SW 1271 (cell line): ENCODE measurements at places on chromosomes 7 and 10.
A peak's percentile ranks its signal among the peaks of the same experiment; 100 is the strongest.

DNA sequence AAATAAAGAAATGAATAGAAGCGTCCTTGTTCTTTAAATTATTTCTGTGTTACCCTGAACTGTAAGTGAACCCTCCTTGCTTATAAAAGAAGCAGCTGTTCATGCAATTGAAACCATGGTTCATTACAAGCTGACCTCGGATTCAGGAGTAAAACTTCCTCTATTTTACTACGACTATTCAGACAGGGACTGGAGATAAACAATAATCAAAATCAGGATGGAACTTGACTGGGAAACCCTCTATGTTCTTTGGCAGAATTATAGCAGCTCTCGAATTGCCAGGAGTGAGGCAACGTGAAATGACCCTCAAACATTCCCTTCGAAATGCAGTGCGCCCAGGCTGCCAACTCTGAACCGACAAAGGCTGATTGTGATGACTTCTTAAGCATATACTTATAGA lies 172.1 kb downstream of the CYP26A1 start:
- DNase-seq, result no peak

- no peak for DNase-seq
Measured at GRCh38 chr10:61964059-61964709, 62.7 kb downstream of the ARID5B start.

DNA sequence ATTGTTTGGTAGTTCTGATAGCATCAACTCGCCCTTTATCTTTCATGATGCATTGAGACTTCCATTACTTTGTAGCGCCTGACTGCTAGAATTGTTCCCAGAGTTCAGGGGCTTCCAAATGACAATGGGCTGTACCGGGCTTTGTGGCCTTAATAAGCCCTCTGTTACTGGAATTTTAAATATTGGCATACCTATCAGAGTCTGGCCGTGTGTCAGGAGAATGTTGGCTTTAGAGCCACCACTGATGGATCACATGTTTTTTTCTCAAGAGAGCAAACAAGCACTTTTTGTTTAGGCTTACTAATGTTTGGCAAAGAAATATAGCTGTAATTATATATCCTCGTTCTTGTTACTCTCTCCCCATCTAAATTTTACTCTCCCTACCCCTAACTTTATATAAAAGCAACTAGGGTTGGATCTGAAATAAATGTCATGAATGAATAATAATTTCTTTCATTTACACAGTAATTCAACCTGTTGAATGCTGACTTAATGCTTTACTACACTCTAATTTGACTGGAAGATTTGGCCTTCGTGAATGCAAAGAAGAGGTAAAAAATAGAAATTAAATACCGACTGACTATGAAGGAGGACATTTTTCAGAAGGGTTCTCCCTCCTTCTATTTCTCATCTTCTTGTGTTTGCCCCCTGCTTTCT lies 396.7 kb downstream of the AUTS2 start:
- DNase-seq, result no peak

DNA sequence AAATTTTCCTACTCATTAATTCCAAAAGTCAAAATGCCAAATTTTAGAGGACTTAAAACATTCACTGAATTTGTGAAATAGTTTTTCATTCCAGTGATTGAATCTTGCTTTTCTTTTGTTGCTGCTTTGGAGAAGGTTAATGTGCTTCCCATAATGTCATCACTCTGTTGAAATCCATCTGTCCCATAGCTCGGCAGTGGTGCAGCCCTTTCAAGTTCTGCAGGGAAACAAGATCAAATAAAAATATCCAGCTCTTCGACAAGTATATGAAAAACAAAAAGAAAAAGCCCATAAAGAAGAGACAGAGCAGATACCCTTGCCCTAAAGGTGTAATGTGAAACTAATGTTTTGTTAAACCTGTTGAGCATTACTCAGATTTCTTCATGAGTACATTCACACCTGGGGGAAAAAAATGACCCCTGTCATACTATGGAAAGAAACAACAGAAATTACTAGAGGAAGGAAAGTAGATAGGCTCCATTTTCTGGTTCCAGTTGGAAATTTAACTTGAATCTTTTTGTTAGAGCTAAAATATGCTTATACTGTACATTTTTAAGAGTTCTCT lies 35.1 kb downstream of the AGR3 start:
- no peak for DNase-seq

DNA sequence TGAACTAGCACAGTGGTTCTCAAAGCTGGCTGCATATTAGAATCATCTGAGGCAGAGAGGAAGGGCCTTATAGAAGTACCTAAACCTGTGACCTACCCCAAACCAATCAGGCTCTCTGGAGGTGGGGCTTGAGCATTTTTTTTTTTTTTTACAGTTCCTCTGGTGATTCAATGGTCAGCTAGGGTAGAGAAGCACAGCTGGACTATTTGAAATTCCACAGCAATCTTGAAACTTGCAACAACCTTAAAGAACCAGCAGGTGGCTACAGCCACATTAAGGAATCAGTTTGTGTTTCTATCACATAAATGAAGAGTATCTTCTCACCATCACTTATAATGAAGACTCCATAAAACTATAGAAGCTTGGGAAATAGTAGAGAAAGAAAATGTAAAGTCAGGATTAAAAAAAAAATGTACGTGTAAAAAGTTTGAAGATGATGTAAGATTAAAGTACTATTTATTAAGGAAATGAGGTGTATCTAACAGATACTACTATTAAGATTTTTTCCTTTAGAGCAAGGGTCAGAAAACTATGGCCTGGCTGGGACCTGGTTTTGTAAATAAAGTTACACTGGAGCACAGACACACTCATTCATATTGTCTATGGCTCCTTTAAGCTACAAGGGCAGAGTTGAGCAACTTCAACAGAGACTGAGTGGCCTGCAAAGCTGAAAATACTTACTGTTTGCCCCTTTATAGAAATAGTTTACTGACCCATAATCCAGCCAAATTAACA lies 3.8 kb downstream of the RTKN2 start:
- peak; percentile 74 for DNase-seq
